Common myeloid progenitor, CD34-positive (primary cell): ENCODE measurements at places on chromosomes 1 and 21.

DNA sequence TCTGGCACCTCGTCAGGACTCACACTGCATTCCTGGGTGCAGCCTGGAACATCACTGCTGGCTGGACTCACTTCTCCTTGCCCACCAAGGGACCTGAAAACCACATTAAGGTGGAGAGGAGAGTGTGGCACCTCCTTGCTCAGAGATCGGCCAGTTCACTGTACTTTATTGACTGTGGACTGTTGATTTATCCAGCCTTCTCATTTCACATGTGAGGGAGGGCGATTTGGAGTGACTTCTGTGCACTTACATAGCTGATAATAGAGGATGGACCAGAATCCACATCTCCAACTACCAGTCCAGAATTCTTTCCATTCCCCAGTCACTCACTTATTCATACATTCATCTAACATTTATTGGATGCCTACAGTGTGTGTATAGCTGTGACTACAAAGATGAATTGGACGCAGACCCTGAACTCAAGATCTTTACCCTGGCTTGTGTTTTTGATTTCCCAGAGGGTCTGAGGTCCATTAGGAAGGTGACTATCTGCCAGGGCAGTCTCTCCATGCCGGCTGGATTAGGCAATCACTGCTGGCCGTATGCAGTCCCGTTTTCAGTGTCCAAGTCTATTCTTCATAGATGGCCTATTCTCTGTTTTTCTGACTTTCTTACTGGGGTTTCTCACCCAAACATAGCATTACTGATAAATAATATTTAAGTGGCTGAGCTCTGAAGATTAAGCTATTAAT is 233.5 kb upstream of the SGIP1 start:
- no peak for DNase-seq

DNA sequence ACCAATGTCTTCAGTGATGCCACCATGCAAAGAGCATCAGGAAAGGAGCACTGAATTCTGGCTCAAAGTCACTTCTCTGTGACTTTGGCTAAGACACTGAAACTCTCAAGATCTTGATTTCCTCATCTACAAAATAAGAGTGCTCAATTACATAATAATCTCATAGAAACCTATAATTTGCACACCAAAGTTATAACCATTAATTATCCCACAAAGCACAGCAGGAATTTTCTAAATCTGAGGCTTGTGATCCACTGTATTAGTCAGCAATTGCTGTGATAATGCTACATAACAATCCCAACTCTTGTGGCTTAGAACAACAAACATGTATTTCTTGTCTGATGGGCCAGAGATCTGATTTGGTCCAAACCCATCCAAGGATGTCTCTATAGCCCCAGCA is 108.7 kb downstream of the PSMG1 start:
- DNase-seq: no peak

DNA sequence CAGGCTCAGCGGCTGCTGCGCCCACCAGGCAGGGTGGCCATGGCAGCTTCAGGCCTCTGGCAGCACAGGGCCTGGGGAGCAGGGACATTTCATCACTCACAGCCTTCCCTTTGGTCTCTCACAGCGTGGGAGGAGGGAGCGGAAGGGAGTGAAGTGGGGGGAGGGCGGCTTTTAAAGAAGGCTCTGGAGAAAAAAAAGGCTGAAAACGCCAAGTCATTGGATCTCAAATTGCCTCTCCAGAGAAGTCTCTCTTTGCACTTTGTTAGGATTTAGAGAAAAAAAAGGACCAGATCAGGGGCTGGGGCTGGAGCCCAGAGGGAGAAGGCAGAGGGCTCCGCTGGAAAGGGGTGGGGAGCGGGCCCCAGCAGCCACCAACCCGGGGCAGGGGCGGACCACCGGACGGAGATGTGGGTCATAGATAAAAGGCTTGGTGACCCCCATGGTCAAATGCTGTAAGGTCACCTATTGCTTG is 209.9 kb downstream of the GRIK3 start:
- no peak for DNase-seq

DNA sequence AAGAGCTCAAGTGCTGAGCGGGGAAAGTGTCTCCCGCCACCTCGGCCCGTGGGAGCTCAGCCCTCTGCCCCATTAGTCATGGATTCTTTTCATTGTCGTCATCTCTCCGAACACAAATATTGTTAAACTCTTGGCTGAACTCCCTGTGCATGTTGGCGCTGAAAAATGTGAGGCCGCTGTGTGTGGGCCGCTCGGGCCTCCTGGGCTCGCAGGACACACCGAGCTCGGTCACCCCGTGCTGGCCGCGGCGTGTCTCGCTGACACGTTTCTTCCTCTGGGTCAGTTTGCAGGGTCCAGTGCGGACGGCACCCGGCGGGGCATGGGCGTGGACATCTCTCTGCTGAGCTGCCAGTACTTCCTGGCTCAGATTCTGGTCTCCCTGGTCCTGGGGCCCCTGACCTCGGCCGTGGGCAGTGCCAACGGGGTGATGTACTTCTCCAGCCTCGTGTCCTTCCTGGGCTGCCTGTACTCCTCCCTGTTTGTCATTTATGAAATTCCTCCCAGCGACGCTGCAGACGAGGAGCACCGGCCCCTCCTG is 25.6 kb downstream of the SLC45A1 start:
- no peak for DNase-seq
